Ureter (tissue), 1 donor: ENCODE measurements at places on chromosomes 1 and 21. TPM values are rescaled to one million over a fixed set of nuclear protein-coding genes. Genes with fewer than 3 reads are reported as not detected.
A peak's percentile ranks its signal among the peaks of the same experiment; 100 is the strongest.

DNA sequence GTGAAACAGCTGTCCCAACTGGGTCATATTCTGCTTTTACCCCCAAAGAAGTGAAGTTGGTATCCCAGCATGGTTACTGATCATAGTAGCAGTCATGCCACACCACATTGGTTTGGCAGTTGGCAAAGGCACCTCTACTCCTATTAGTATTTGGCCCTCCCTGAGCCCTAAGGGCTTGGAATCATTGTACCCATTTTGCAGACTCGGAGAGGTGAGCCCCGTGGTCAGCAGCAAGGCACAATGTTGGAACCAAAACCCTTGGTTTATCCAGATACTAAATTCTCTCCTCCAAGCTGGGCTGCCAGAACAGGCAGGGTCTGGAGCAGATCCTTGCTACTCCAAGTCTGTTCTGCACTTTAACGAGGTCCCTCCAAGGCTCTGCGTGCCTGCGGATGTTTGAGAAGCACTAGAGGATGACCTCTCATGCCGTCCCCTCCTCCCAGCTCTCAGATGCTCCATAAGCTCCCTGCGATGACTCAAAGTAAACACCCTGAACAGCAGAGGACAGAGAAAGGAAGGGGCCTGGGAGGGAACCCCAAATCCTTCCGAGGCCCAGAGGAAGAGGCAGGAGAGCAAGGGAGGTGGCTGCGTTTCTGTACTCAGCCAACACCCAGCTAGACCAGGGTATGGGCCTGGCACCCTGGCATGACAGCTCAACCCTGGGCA, 89.3 kb downstream of the PAX7 start:
- DNase-seq = no peak

DNA sequence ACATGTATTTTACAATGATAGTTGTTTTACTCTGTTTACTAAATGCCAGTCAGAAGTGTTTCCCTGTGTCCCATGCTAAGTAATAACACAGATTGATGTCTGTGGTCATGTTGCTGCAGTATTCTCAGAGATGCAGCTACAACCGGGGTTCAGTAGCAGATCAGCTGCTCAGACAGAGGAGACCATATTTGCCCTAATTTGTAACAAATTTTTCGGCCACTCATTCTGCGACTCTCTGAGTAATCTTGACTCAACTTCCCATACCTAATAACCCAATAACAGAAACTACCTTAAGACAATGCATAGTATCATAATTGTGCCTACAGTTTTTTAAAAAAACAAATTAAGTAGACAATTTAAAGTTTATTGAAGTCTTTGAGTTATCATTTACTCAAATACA, 32.6 kb downstream of the NIBAN1 start:
- no peak for DNase-seq

DNA sequence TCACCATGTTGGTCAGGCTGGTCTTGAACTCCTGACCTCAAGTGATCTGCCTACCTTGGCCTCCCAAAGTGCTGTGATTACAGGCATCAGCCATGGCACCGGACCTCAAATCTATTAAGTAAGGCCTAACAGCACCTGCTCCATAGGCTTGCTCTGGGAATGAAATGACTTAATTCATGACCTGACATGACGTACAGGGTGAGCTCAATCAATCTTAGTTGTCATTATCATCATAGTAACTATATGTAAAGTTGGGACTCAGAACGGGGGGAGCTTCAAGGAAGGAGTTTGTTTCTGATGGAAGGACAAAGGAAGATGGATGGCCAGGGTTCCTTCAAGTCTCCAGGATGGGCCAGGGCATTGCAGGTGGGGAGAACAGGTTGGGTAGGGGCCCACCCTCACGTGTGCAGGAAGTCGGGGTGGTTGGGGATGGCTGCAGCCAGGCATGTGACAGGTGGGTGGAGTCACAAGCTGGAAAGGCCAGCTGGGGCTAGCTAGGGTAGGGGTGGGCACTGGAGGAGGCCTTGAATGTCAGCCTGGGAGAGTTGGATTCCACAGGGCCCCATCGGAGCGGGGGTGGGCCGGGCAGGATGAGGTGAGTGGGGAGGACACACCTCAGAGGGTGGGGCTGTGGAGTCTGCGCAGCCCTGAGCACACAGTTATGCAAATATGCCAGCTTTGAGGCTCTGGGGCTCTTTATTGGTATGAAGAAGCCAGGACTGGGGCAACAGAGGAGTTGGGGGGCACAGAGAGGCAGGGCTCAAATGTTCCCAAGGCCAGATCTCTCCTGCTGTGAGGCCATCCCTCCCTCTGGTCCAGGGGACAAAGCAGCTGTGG, 9.6 kb downstream of the TRIM62 start:
- no peak for DNase-seq

GRCh38 chr1:185398599-185398998, 81.6 kb upstream of the IVNS1ABP start:
- DNase-seq = no peak

DNA sequence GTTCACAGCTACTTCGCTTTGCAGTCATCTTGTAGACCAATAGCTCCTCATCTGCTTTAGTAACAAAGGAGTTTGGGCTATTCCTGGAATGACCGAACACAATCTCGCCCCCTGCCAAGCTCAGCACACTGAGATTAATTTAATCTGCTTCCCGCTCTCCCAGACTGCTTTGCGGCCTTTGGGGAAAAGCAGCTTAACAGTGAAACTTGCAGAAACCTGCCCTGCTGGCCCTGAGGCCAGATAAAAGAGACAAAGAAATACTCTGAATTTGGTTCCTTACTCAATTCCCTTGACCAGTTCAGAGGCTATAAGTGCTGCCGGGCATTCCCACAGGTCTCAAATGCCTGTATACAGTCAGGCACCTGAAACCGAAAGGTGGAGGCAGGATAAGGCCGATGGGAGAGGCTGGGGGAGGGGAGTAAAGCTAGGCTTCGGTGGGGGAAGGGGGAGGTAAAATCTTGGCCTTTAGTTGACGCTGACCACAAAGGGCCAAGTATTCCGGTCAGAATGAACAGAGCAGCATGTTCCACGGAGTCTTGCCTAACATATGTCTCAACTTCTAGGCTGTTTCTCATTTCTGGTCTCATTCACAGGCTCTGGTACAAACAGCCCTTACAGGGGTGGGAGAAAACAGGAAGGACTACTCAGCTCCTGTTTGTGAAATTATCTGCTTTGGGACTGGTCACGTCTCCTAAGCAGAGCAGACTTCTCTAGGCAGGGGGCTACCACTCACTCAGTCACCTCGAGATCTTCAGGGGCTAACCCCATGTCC, 17.7 kb upstream of the A3GALT2 start:
- DNase-seq = peak; percentile 68

DNA sequence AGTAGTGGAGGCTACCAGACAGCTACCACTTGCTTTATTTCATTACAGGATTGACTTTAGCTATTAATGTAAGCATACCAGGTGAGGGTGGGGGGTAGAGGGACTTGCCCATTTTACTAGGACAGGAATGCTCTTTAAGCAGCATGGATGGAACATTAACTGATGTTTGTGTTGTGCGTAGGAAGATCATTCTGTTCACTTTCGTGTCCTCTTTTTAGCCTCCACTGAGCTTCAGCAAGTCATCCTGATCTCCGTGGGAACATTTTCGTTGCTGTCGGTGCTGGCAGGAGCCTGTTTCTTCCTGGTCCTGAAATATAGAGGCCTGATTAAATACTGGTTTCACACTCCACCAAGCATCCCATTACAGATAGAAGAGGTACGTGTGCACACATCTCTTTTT, 29.3 kb downstream of the IFNGR2 start:
- no peak for DNase-seq

DNA sequence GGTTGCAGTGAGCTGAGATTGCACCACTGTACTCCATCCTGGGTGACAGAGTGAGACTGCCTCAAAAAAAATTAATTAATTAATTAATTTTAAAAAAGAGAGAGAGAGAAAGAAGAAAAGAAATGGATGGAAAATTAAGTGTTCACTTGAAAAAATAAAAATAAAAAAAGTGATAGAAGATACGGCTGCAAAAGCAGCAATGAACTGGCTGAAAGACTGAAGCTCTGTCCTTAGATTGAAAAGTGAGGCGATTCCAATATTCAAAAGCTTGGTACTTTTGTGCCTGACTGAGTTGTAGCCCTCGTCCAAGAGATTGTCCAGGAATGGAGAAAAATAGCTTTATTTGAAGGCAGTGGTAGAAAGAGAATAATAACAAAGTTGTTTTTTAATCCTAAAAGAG, 154.6 kb downstream of the ADSS2 start:
- DNase-seq = no peak

DNA sequence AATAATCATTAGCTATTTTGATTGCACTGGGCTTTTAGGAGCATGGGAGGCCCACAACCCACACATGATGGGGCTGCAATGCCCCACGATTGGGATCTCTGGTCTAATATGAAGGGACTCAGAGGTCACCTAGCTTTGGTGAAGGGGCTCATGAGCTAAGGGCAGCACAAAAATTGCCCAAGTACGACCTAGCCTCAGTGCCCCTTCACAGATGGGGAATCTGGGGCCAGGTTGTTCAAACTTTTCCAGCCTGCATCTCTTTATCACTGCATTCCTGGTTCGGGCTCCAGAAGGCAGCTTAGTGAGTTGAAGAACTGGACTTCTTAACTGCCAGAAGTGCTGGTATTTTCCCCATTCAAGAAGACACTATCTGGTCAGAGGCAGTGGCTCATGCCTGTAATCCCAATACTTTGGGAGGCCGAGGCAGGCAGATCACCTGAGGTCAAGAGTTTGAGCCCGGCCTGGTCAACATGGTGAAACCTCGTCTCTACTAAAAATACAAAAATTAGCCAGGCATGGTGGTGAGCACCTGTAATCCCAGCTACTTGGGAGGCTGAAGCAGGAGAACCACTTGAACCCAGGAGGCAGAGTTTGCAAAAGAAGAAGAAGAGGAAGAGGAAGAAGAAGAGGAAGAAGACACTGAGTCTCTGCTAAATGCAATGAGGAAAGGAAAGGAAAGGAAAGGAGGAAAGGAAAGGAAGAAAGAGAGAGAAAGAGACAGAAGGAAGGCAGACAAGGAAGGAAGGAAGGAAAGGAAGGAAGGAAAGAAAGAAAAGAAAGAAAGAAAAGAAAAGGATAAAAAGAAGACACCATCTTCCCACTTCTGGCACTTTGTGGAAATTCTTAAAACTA, 258.5 kb upstream of the IRF2BP2 start:
- no peak for DNase-seq

- no peak for DNase-seq
Measured at GRCh38 chr1:154784416-154784815, 85.7 kb downstream of the KCNN3 start.

DNA sequence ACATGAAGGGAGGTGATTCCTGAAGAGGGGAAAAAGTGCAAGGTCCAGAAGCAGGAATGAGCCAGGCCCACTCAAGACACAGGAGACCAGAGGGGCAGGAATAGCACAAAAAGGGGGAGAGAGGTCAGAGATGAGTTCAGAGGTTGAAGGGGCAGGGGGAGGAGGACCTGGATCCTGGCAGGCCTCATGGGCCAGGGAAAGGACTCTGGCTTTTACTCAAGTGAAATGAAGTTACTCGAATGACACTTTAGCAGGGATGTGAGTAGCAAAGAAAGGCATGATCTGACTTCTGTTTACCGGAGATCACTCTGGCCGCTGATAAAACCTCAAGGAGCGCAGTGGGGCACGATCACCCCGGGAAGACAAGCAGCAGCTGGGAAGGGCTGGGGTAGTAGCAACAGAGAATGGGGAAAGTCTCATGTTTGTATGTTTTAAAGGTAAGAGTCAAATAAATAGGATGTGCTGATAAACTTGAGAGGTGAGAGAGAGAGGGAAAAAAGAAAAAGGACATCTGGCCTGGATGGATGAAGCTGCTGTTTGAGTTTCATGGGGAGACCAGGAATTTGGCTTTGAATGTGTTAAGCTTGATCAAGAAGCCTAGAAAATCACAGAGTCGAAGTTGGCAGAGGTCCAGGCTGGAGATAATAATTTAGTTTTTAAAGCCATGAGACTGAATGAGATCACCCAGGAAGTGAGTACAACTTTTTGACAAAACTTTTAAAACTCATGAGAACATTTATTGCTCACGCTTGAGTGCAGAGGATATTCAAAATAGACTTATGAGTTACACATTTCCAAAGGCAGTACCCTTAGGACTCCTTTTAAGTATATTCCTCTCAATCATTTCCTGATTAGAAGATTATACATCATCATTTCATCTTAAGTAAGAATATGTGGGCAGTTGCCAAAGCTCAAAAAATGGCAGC, 156.0 kb downstream of the RERE start:
- DNase-seq = peak; percentile 54

DNA sequence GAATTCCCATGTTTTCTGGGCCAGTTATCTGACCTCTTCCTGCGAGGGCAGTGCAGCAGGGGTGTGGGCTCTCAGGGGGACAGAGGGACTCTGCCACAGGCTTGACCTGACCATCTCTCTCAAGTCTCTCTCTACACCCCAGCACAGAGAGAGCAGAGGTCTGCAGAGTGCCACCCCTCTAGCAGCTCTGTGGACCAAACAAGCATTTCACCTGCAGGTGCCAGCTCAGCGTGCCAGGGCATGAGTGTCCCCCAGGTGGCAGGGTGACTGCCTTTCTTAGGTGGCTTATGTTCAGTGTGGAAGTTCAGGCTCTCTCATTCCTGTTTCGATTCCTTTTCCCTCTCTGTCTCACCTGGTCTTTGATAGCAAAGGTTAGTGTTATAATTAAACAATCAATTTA, 191.3 kb downstream of the CACNA1E start:
- no peak for DNase-seq

DNA sequence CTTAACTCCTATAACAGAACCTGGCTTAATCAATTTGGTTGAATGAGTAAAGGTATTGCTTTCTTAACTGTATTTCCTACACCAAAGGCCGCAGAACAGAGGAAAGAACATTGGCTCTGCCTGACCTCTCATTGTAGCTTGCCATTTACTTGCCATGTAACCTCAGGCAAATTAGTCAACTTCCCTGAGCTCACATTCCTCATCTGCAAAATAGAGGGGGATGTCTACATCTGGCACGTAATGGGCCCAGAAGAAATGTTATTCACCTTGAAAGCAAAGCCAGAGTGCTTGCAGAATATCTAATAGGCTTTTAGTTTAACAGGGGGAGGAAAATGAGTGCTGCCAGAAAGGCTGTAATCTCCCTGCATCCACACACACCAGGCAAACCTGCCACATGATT, 44.3 kb downstream of the LAMC2 start:
- DNase-seq = no peak

DNA sequence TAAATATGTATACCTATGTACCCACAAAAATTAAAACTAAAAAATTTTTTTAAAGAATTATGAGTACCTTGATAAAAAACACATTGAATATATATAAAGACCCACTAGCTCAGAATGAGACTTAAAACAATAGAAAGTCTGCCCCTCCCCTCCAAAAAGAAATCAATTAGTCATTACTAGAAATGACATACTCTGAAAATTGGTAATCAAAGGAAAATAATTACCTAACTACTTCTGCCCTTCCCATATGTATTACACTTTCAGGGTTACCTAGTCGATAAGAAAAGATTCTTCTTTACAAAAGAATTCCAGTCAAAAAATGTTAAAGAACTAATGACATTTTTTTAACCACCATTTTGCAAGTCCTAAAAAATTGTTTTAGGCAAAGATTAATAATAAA, 34.7 kb downstream of the VAV3 start:
- no peak for DNase-seq

Gene MTARC1
- 29.0 TPM for total RNA-seq

Gene SPRR2E
- not detected for total RNA-seq

Gene ANKRD65
- 40.9 TPM for total RNA-seq

Gene TRAPPC3
- 55.0 TPM for total RNA-seq

Gene GSTM4
- 38.2 TPM for total RNA-seq

Gene RUNX3
- 5.3 TPM for total RNA-seq

Gene C1orf87
- not detected for total RNA-seq
